Pancreas (tissue), 10 donors: ENCODE measurements at places on chromosomes 7 and 10. TPM values are rescaled to one million over a fixed set of nuclear protein-coding genes. Genes with fewer than 3 reads are reported as not detected.
A peak's percentile ranks its signal among the peaks of the same experiment; 100 is the strongest.

DNA sequence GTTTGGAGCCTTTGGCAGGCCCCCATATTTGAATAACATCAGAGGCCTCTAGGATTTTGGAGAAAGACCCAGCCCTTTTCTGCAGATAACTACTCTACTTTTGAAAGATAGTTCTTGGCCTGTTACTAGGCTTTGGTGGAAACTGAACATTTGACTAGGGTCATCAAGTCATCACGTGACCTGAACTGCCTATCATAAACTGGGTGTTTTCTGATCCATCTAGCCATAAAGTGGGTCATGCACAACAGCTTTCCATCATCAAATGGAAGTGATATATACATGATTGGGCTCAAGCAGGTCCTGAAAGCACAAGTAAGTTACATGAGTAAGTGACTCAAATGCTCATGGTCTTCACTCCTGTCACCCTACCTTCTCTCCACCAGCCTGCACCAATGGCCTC, 552.3 kb upstream of the GRM3 start:
- no peak for DNase-seq

DNA sequence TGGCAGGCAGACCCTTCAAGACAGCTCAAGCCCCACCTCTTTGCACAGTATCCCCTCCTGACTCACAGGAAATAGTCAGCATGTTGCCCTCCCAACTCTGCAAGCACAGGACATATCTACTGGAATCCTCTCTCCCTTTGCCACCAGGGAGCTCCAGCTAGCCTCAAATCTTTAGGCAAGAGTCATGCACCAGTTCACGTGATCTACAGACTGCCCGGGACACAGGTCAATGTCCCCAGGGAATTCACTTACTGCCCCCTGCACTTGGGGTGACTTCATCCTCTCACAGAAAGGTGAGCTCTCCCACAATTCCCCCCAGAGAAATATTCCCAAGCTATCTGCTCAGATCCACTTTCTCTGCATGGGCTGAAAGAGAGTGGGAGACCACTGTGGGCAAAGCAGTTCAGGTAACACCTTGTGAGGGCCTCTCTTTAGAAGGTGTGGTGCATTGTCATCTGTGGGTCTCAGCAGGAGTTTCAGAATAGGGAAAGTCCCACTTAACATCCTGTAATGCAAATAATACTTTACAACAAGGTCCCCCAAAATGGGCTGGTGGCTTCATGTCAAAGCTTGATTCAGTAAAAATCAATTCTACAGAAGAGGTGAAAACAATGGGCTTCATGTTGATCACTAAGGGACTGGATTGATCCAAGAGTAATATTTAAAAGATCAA, 129.9 kb downstream of the NOC3L start:
- no peak for DNase-seq

The CAPZA2 gene
- total RNA-seq = 40.3 TPM

- no peak for DNase-seq
Observed at GRCh38 chr7:143318661-143319060, 2.8 kb downstream of the CLCN1 start.

- no peak for DNase-seq
Observed at GRCh38 chr10:73836427-73836980, 25.1 kb upstream of the NDST2 start.

The AMZ1 gene
- total RNA-seq = not detected

DNA sequence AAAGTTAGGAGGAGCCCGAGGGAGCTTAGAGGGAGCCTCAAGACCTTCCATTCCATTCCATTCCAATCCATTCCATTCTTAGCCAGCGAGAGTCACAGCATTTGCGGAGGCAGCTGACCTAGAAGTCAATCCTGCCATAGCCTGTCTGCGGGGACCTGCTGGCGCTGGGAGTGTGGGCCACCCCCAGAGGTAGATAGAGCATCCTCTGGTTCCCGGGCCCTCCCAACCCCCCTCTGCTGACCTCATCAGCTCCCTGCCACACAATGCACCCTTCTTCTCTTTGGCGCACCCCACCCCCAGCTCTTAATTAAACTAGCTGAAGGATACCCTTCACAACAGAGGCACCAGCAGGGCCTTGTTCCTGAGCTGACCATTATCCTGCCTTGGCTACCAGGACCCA, 152.5 kb upstream of the ZMIZ1 start:
- no peak for DNase-seq

- DNase-seq = no peak
Observed at GRCh38 chr10:93190372-93190771, 116.7 kb downstream of the CYP26A1 start.

The EPHB6 gene
- 30.3 TPM for total RNA-seq

The RNF133 gene
- total RNA-seq = 0.57 TPM

- DNase-seq = no peak
Observed at GRCh38 chr7:2029211-2029905, 203.4 kb downstream of the MAD1L1 start.

- DNase-seq = peak; percentile 74
Observed at GRCh38 chr10:97185326-97186058, at the start of gene SLIT1. TSS of gene SLIT1 (minus strand) at chr10:97185959. CDS start at chr10:97185674, 285 bp downstream.

DNA sequence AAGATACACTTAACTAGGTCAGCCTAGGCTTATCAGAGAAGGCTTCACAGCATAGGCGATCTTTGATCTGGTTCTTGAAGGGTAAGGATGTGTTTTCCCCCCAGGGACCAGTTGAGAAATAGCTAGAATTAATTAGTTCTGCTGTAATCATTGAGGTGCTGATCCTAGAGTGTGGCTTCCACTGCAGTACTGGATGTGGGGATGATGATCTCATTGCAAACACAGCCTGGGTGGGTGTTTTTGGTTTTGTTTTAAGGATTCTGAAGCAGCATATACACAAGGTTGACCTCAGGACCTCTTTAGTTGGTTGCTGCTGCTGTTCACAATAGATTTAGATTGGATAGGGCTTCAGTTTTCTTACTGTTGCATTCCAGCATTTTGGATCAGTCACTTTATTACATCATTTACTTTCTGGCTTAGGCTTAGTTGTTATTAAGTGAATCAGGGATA, 159.7 kb downstream of the AUTS2 start:
- no peak for DNase-seq

DNA sequence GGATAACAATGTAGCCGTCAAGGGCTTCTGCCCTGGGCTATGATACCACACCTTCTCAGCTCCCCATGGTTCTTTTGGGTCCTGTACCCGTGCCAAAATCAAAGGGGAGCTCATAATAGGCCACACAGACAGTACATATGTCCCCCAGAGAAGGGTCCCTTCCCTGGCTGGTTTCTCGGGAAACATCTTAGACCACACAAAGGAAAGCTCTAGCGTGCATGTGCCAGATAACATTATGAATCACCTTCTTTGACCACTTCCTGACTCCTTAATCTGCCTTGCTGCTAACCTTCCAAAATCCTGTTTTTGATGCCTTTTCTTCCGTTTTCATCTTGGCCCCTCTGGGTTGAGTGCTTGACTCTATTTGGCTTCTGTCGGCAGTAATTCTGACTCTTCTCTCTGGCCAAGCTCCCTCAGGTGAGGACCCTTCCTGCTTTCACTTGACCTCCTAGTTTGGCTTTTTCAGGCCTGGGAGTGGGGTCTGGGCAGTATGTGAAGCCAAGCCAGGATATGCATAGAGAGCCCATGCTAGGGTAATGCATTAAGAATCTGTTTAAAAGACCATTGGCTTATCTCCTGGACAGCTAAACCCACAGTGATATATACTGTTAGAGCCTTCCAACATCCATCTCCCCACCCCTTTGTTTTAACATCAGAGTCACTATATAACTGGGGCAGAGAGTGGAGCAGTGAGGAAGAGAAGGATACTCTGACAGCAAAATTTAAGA, 84.8 kb downstream of the ANLN start:
- no peak for DNase-seq

DNA sequence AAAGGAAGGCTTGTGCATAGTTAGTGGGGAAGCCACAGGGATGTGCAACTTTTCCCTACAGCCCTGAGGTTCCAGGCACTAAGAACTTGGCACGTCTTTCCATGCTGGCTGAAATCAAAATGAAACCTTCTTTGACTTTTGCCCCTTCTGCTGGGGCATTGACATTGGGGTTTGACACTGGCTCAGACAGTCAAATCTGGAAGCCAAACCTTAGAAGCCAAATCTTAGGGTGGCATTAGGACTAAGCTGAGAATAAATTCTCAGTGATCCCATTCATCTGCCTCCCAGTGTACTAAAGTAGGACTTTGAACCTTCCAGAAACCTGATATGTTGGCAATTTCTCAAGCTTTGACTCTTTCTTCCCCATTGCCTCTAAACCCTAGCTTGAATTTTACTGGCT, 31.3 kb upstream of the INSYN2A start:
- DNase-seq = no peak

DNA sequence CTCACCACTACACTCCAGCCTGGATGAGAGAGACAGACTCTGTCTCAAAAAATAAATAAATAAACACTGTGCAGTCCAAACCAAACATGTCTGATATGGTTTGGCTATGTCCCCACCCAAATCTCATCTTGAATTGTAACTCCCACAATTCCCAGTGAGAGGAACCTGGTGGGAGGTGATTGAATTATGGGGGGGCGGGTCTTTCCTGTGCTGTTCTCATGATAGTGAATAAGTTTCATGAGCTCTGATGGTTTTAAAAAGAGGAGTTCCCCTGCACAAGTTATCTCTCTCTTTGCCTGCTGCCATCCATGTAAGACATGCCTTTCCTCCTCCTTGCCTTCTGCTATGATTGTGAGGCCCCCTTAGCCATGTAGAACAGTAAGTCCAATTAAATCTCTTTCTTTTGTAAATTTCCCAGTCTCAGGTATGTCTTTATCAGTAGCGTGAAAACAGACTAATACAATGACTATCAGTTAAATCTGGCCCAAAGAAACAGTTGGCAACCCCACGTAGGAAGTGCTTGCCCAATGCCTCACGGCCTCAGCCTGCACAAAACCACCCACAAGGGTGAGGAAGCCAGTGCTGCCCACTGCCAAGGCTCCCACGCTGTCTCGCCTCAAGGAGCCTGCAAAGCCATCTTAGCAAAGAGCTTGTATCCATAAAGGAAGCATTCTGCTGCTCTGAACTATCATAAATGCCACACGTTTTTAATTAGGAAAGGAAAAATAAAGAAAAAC, 64.7 kb downstream of the PIK3AP1 start:
- DNase-seq = no peak

GRCh38 chr7:95972523-95972922, 200.2 kb downstream of the DYNC1I1 start:
- DNase-seq = no peak

The TMEM270 gene
- not detected for total RNA-seq

The ATP6V0A4 gene
- 0.23 TPM for total RNA-seq

DNA sequence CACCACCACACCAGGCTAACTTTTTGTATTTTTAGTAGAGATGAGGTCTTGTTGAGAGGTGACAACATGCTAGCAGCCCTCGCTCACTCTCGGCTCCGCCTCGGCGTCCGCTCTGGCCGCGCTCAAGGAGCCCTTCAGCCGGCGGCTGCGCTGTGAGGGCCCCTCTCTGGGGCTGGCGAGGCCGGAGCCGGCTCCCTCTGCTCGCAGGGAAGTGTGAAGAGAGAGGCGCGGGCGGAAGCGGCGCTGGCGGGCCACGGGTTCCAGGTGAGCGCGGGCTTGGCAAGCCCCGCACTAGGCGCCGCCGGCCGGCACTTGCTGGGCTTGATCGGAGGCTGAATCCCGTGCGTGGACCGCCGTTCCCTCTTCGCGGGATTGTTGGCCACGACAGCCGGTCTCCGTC, 83.0 kb downstream of the EEPD1 start:
- no peak for DNase-seq

DNA sequence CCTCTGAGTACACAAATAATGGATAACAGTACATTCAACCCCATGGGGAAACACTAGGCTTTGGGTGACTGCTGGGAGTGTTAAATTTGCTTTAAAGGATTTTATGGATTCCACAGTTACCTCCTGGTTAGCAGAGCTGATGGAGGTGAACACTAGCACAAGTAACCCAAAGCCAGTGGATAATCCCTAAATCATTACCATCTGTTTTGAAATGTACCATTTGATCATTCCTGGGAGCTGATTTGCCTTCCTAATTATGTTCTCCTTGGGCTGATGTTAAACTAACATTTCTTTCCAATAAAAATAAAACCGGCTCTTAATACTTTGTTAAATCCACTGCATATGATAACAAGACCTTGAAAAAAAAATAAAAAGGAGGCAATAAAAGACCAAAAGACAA, 493.9 kb downstream of the PLXNA4 start:
- no peak for DNase-seq

GRCh38 chr7:142581341-142581740, 167.9 kb upstream of the PRSS1 start:
- no peak for DNase-seq

DNA sequence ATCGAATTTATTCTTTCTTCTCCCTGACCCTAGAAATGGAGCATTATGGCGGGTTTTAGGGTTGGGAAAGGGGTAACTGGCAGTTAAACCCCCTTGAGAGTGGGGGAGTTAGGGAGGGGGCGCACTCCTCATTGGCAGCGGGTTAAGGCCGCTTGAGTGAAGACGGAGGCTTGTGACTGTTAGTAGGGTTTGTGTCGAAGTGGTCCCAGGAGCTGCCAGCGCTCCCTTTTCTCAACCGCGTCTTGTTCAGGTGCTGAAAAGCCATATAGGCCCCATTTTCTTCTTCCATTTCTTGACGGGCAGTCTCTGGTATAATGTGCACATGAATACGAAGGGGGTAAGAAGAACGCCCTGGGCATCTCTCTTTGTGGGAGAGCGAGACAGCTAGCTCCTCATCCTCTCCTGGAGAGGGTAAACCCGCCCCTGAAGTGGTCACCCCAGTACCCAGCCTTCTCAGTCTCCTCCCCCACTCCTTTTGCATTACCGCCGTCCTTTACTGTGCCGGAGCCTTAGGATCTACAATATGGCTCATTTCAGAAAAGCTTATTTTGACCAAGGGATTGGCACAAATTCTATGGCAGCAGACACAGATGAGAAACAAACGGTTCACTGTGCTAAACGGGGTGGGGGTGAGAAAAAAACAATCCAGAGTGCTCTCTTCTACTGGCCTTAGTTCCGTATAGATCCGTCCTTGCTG, 836 bp downstream of the KMT2E start:
- DNase-seq = peak; percentile 41

GRCh38 chr10:109676703-109677102, 246.6 kb downstream of the XPNPEP1 start:
- DNase-seq = no peak

The CNTNAP2 gene
- 0.61 TPM for total RNA-seq

The RBM28 gene
- total RNA-seq = 17.5 TPM

The LHFPL3 gene
- not detected for total RNA-seq

GRCh38 chr7:51261950-51262795, 54.4 kb downstream of the COBL start:
- DNase-seq = peak; percentile 35

The GARIN1A gene
- total RNA-seq = 1.2 TPM

DNA sequence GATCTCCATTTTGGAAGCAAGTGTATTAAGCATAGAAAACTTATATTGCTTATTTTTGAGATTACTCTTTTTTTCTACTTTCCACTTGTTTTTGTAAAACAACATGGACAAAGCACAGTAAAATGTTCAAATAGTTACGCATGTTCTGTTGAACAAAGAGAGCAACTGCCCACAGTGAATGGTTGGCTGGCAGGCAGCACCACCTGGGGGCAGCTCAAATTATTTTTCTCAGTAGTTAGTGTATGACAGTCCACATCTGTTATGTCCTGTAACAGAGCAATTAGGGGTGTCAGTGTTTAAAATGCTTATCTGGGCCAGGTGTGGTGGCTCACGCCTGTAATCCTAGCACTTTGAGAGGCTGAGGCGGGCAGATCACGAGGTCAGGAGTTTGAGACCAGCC, 46.1 kb upstream of the CACUL1 start:
- DNase-seq = peak; percentile 42
